Mesendoderm (in vitro differentiated cells): ENCODE measurements at places on chromosomes 16 and 17.
A peak's percentile ranks its signal among the peaks of the same experiment; 100 is the strongest.

DNA sequence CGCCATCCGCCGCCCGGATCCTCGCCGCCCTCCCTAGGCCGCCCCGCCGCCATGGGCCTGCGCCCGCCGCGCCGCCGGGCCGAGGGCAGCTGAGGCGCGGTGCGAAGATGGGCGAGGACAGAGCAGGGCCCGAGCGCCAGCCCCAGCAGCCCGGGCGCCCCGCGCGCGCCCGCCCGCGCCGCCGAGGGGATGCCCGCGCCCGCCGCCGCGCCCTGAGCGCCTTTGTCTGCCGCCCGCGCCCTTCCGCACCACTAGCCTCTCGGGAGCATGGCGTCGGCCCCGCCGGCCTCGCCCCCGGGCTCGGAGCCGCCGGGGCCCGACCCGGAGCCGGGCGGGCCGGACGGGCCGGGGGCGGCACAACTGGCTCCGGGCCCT, 278 bp downstream of the RAB11FIP3 start:
- no peaks in the 10 kb centered on the region for H3K36me3 ChIP-seq
- peak overlapping the region; percentile 45 for H3K4me3 ChIP-seq
- H3K4me1 ChIP-seq = no peaks in the 10 kb centered on the region

GRCh38 chr17:16406742-16407674, 8.4 kb upstream of the TRPV2 start:
- DNase-seq = peak; percentile 83
- no peaks in the 10 kb centered on the region for H3K4me1 ChIP-seq
- no peaks in the 10 kb centered on the region for H3K36me3 ChIP-seq

DNA sequence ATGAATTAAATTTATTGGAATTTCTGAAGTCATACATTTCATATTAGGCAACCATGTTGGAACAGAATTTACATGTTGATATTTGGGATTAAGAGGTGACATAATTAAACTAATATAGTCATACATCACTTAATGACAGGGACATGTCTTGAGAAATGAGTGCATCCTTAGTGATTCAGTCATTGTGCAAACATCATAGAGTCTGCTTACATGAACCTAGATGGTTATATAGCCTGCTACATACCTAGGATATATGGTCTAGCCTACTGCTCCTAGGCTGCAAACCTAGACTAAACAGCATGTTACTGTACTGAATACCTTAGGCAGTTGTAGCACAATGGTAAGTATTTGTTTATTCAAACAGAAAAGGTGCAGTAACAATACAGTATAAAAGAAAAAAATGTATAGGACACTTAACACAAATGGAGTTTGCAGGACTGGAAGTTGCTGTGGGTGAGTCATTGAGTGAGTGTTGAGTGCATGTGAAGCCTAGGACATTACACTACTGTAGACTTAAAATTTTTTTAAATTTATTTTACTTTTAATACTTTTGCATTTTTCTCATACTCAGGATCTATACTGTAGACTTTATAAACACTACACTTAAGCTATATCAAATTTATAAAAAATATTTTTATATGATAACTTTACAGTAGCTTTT, 85.6 kb downstream of the OMG start:
- no peaks in the 10 kb centered on the region for H3K4me1 ChIP-seq
- no peaks in the 10 kb centered on the region for H3K27me3 ChIP-seq
- no peaks in the 10 kb centered on the region for H3K36me3 ChIP-seq
- H3K4me3 ChIP-seq = no peak overlapping the region
- no peak for DNase-seq

DNA sequence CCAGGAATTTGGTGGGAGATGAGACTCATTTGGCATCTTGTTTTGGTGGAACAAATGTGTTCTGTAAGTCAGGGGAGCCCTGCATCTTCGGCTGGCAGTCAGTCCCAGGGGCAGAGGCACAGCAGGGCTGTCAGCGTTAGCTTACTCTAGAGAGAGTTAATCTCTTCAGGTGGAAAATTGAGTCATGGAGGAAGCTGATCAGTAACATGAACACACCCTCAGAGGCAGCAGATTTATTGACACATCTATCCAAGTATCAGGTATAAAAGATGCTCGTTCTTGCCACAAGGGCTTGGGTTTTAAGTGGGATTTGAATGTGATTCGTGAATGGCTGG, 55.2 kb downstream of the EPN2 start:
- no peak overlapping the region for H3K27ac ChIP-seq
- peaks cover 5% of the 10 kb centered on the region for H3K4me1 ChIP-seq
- no peak for DNase-seq
- no peaks in the 10 kb centered on the region for H3K36me3 ChIP-seq

- no peak overlapping the region for H3K4me3 ChIP-seq
- no peaks in the 10 kb centered on the region for H3K36me3 ChIP-seq
- H3K27ac ChIP-seq = no peak overlapping the region
- no peaks in the 10 kb centered on the region for H3K4me1 ChIP-seq
- H3K27me3 ChIP-seq = no peaks in the 10 kb centered on the region
- no peak for DNase-seq
These were observed 84.6 kb downstream of the SPAG9 start for GRCh38 chr17:51036084-51036483.

DNA sequence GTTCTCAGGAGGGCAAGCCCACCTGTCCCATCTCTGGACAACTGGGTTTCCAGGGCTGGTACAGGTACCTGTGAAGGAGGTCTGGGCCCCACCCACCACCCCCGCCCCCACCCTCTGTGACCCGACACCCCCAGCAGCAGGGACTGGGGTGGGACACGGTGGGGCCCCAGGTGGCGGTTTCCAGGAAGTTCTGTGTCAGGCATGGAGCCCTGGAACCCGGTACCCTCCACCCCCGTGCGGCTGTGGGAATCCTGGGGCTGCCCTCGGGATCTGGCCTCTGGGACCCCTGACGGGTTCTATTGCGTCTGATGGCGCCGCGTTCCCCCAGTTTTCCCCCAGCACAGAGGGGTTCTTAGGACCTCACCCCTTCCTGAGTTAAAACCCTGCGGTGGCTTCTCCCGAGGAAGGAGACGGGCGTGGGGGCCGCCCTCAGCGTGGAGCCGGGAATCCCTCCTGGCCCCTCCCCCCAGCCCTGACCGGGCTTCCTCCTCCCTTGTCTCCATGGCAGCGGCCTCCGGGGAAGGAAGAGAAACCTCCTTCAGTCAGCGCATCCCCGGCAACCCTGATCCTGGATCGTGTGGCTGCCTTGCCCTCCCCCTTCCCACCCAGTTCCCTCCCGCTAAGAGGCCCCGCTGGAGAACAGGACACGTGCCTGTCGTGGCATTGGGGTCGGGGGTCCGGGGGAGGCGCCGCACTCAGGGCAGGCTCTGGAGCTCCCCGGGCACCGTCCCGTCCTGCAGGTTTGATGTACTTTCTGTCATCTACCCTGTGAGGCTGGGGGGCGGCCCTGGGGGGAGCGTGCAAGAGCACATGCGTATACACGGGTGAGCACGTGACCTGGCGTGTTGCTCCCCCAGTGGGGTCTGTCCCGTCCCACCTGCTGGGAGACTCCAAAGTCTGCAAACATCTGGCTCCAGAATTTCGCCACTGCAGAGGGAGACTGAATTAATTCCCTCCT, 30.3 kb downstream of the CACNA1H start:
- H3K27me3 ChIP-seq = no peaks in the 10 kb centered on the region
- H3K4me1 ChIP-seq = no peaks in the 10 kb centered on the region
- no peak overlapping the region for H3K4me3 ChIP-seq
- peak; percentile 42 for DNase-seq
- no peak overlapping the region for H3K27ac ChIP-seq

DNA sequence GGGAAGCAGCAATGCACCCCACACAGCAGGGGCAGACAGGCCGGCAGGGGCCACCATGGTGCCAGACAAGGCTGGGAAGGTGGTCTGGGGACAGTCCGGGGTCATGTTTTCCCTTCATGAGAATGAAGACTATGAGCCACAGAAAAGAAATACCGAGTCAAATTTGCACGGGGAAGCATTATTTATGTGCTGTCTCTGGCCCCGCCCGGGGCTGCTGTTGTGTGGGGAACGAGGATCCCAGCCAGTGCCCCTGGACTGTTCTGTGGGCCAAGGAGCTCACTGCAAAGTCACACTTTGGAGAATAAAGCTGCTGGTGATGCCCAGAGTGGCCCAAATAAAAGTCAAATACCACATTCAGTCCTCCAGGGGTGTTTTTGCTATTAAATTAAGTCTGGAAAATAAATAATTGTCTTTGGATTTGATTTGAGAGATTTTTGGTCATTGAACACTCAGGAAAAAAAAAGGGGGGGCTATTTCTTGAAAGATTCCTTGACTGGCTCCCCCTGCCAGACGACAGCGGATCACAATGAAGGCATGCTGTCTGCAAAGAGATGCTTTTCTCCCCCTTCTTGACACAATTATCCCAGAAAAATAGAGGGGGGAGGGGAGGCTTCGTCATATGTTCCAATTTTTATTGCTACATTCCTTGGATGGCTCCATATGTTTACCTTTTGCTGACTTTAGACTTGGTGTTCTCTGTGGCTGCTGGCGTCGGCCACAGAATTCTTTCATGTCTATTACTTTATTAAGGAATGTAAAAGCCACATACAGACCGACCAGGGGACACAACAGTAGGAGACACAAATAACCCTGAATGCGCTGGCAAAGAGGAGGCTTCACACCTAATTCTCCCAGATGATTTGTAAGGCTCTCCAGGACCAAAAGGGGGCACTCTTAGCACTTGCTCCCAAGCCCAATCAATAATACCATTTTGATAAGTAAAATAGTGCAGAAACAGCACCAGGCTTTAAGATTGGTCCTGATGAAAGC, 27.1 kb upstream of the ANKFN1 start:
- peak; percentile 74 for DNase-seq
- no peaks in the 10 kb centered on the region for H3K36me3 ChIP-seq
- H3K4me3 ChIP-seq = no peak overlapping the region
- H3K27me3 ChIP-seq = no peaks in the 10 kb centered on the region
- no peak overlapping the region for H3K27ac ChIP-seq

GRCh38 chr17:66819466-66819865, 15.5 kb upstream of the CACNG5 start:
- H3K27me3 ChIP-seq = no peaks in the 10 kb centered on the region
- no peaks in the 10 kb centered on the region for H3K4me1 ChIP-seq
- H3K36me3 ChIP-seq = no peaks in the 10 kb centered on the region
- H3K4me3 ChIP-seq = no peak overlapping the region
- H3K27ac ChIP-seq = no peak overlapping the region

- no peak for DNase-seq
- peaks cover 3% of the 10 kb centered on the region for H3K36me3 ChIP-seq
- no peak overlapping the region for H3K27ac ChIP-seq
- H3K4me1 ChIP-seq = peaks cover 5% of the 10 kb centered on the region
These were observed 16.2 kb downstream of the DLG4 start for GRCh38 chr17:7203391-7203790.

DNA sequence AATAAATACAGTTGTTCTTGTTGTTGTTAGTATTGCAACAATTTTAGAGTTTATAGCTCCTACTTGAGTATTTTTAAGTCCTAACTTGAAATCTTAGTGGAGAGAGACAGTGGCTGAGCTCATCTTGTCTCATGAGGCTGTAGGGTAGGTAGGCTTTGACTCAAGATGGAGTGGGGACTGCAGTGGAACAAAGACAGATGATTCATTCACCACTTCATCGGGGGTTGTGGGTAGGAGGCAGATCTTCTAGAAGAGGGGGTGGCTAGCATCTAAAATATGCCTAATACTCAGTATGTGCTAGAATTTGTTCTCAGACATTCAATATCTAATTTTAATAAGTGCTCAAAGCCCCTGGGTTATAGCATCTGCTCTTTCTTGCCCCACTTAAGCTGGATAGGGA, 13.1 kb upstream of the MMD start:
- no peak overlapping the region for H3K27ac ChIP-seq
- H3K36me3 ChIP-seq = no peaks in the 10 kb centered on the region
- H3K4me1 ChIP-seq = peaks cover 2% of the 10 kb centered on the region
- H3K4me3 ChIP-seq = no peak overlapping the region
- DNase-seq = no peak
- no peaks in the 10 kb centered on the region for H3K27me3 ChIP-seq

- peaks cover 2% of the 10 kb centered on the region for H3K4me1 ChIP-seq
- peak; percentile 89 for DNase-seq
- no peaks in the 10 kb centered on the region for H3K27me3 ChIP-seq
These were observed 29.6 kb downstream of the NTN1 start for GRCh38 chr17:9050801-9051401.

GRCh38 chr17:2056206-2057174, 1.6 kb downstream of the HIC1 start:
- H3K4me3 ChIP-seq = no peak overlapping the region
- no peaks in the 10 kb centered on the region for H3K36me3 ChIP-seq
- H3K27me3 ChIP-seq = peaks cover 46% of the 10 kb centered on the region
- H3K4me1 ChIP-seq = no peaks in the 10 kb centered on the region
- DNase-seq = peak; percentile 72

- no peak overlapping the region for H3K27ac ChIP-seq
- no peaks in the 10 kb centered on the region for H3K4me1 ChIP-seq
- H3K4me3 ChIP-seq = no peak overlapping the region
- no peaks in the 10 kb centered on the region for H3K27me3 ChIP-seq
These were observed 69.4 kb downstream of the RPH3AL start for GRCh38 chr17:282912-283882.

GRCh38 chr17:31721291-31722025, 137.6 kb downstream of the COPRS start:
- no peak for DNase-seq
- H3K36me3 ChIP-seq = no peaks in the 10 kb centered on the region
- H3K4me3 ChIP-seq = no peak overlapping the region
- H3K27ac ChIP-seq = no peak overlapping the region
- H3K4me1 ChIP-seq = no peaks in the 10 kb centered on the region

GRCh38 chr17:67891481-67892119, 66.3 kb downstream of the BPTF start:
- H3K4me1 ChIP-seq = no peaks in the 10 kb centered on the region
- no peak overlapping the region for H3K4me3 ChIP-seq
- peak; percentile 35 for DNase-seq

DNA sequence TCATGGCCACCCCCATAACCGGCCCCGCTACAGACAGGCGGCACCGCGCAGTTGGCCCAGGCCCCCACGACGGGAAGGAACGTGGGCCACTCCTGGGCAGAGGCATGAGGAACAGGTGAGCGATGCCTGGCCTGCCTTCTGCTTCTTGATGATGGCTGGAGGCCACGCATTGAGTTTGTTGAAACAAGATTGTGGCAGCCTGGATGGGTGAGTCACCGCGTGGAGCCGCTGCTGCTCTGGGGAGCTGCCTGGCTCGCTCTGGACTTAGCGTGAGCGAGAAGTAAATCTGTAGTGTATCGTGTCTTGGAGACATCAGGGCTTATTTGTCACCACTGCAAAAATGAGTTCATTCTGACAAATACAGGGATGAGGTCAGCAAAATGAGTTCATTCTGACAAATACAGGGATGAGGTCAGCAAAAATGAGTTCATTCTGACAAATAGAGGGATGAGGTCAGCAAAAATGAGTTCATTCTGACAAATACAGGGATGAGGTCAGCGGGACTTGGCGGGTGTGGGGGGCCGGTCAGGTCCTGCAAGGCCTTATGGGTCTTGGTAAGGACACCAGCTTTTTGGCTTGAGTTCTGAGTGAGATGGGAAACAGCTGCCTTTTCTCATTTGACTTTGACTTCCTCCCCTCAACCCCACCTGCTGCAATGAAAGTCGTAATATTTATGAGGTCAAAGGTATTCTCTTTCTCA, 93.0 kb downstream of the SEC14L1 start:
- no peaks in the 10 kb centered on the region for H3K4me1 ChIP-seq
- no peak overlapping the region for H3K27ac ChIP-seq
- H3K4me3 ChIP-seq = no peak overlapping the region
- H3K27me3 ChIP-seq = no peaks in the 10 kb centered on the region
- peak; percentile 69 for DNase-seq
